ENCODE measurements at places on chromosomes 5 and 9.

DNA sequence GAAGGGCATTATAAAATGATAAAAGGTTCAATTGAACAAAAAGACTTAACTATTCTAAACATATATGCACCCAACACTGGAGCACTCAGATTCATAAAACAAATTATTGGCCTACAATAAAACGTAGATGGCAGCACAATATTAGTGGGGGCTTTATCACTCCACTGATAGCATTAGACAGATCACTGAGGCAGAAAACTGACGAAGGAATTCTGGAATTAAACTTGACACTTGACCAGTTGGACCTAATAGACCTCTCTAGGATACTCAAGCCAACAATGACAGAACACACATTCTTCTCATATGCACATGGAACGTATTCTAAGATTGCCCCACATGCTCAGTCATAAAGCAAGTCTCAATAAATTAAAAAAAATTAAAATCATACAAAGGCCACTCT is 18.4 kb upstream of the C9orf72 start:
- no peak for DNase-seq

GRCh38 chr5:78109891-78110324 is 184.6 kb downstream of the AP3B1 start:
- no peak for DNase-seq

GRCh38 chr9:131546336-131547084 is 1.2 kb downstream of the PRRT1B start:
- DNase-seq, result no peak

- no peak for DNase-seq
Observed at GRCh38 chr5:104652271-104652861, 1089.8 kb upstream of the NUDT12 start.

DNA sequence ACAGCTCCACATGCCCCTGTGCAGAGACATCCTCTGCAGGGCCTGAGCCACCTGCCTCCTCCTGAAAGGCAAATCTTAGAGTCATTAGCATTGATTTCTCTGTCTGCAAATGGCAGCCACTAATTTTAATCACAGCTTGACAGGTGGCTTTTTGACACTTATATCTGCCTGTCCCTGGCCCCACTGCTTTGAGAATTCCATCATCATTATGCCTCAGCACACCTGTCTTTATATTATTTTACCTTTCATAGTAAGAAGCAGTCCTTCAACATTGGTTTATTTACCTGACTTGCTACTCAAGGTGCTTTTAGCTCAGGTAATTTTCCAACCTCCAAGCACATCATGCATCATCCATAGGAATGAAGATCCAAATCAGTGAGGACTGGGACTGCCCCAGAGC is 451.3 kb downstream of the MTRR start:
- DNase-seq, result no peak

GRCh38 chr9:4838189-4838546 is 45.4 kb downstream of the RCL1 start:
- DNase-seq, result no peak

GRCh38 chr5:139524446-139524845 is 36.7 kb upstream of the UBE2D2 start:
- no peak for DNase-seq

GRCh38 chr9:2341126-2341525 is 280.5 kb upstream of the VLDLR start:
- DNase-seq, result no peak

DNA sequence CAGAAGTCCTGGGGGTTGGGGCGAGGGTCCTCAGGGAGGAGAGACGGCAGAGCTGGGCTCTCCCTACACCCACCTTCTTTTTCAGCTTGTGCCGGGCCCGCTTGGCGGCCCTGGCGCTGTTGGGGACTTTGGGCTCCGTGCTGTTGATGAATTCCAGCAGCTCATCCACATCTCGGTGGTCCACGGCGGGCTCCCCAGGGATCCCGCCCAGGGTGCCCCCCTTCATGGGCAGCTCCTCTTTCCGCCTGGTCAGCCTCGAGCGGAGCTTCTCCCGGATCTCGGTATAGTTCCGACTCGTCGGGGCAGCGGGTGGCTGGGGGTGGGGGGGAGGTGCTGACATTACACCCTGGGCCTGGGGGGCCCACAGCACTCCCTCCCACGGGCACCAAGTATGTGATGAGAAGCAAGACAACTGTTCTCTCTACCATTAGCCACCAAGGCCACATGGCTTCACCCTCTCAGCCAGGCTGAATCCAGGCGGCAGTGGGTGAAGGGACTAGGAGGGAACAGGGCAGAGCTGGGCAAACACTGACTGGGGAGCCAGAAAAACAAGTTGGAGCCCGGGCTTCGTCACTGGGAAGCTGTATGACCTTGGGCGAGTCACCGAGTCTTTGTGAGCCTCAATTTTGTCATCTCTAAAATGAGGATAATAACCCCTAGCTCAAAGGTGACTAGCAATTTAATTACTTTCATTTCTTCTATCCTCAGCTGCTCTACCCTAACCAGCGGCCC is 14.6 kb upstream of the DDX41 start:
- no peak for DNase-seq

GRCh38 chr5:136164226-136164625 is 28.7 kb downstream of the SMIM32 start:
- DNase-seq, result no peak

GRCh38 chr5:177967221-177967887 is 28.7 kb downstream of the PROP1 start:
- DNase-seq, result no peak

DNA sequence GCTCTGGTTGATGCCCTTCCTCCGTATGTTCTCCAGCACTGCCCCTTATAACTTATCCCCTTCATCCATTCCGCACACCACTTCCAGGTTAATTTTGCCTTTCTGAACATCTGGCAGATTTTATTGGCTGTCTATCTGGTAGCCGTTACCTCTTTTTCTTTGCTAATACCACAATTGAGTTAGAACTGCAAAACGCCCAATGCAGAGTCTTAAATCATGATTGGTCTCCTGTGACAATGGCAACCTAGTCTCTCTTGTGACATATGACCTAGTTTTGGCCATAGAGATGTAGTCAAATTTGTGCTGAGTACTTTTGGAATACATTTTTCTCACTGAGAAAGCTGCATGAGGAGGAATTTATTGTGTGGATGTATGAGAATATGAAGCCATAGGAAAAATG is 365.7 kb upstream of the PRR16 start:
- no peak for DNase-seq

GRCh38 chr9:34403554-34404380 is 27.1 kb upstream of the MYORG start:
- peak; percentile 42 for DNase-seq

GRCh38 chr5:42749020-42749419 is 7.6 kb upstream of the CCDC152 start:
- DNase-seq, result no peak

GRCh38 chr9:13810510-13810909 is 503.4 kb downstream of the NFIB start:
- no peak for DNase-seq

- no peak for DNase-seq
Observed at GRCh38 chr5:82164176-82164976, 113.8 kb downstream of the RPS23 start.

- no peak for DNase-seq
Observed at GRCh38 chr5:142495531-142495930, 170.7 kb upstream of the SPRY4 start.

GRCh38 chr9:83996126-83996525 is 15.5 kb downstream of the RMI1 start:
- no peak for DNase-seq

DNA sequence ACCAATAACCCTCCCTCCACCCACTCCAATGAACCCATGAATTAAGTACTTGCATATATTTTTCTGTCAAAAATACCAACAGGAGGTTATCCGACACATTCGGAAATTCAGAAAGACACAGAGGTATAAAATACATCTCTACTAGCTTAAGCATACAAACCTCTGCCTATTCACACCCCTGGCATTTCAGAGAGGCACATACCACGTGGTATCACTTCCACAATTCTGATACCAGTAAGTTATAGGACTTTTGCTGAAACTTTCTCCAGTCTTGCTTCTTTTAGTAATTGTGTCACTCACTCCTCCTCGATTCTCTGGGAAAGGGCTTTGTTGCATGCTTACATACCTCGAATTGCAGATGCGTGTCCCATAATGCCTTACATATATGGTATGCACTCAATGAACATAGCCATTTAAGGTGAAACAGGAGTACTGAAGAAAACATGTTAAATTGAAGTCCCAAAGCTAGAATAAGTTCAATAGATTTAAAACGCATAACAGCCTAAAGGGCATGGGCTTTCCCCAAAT is 58.1 kb downstream of the TLE1 start:
- no peak for DNase-seq

GRCh38 chr9:115170358-115171073 is 52.6 kb upstream of the TNC start:
- DNase-seq, result no peak

DNA sequence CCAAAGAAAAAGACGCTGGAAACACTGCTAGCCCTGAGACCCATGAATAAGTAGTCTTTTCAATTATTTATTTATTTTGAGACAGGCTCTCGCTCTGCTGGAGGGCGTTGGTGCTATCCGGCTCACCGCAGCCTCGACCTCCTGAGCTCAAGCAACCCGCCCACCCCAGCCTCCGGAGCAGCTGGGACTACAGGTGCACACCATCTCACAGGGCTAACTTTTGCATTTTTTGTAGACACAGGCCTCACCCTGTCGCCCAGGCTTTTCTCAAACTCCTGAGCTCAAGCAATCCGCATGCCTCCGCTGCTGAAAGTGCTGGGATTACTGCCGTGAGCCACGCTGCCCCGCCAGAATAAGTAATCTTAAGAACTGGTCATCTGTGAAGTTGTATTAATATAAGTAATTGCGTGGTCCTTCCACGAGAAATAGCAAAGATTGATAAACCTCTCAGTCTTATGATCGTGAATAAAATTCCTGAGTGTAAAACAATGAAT is 1.6 kb downstream of the ANXA2R start:
- DNase-seq, result no peak

DNA sequence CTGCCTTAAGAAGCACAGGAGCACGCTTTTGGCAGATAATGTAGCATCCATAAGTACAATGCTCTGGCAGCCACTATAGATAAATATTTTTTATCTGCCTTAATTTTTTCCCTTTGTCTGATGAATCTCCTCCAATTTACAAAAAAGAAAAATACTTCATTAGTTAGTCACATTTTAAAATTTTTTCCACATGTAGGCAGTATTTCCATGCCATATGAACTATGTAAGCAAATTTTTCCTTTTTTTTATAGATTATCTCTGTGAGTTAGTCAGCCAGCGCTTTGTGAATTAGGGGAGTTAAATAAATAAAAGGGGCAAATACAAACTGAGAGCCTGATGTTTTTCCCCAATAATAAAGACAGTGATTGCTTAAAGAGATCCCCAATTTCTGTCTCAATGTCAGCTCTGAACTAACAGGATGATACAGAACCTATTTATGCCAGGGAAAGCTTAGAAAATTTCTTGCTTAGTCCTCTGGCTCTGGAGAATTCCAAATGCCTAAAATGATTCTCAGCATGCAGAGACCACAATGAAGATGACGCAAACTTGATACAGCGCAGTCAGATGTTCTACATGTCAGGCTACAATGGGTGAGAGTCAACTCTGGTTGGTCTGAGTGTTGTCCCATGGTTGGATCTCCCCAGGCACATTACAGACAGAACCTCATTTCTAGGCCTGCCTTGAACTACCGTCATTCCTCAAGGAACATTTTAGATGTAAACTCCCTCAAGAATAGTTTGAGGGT is 390.4 kb upstream of the CDH6 start:
- no peak for DNase-seq

Measured in stimulated activated CD4-positive, alpha-beta T cell treated with anti-CD3 and anti-CD28 coated beads, Interleukin-15, amount 100 ng/mL, for 48 hours (primary cell).